ENCODE measurements at places on chromosomes 1 and 21.

DNA sequence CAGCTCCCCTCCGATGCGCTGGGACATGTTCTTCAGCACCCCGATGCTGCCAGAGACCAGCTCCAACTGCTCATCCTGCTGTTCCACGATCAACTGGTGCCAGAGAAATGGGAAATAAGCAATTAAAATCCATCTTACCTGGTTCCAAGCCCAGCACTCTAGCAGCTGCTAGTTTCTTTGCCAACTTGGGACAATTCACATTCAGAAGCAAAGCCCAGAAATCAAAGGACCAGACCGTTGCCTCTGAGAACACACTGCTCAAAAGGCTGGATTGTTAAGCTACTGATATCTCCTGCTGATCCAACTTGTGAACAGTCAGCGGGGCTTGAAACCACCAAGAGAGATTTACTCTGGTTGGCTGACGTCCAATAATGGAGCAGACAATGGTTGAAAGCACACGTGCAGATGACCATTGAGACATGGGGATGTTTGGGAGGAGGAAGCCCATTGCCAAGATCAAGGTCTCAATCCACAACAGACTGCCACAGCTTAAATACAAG, 34.4 kb downstream of the STX6 start:
- no peak for DNase-seq

- peak; percentile 22 for DNase-seq
Measured at GRCh38 chr1:50279622-50280330, 143.5 kb downstream of the DMRTA2 start.

GRCh38 chr1:41507110-41507720, 22.7 kb upstream of the EDN2 start:
- no peak for DNase-seq

DNA sequence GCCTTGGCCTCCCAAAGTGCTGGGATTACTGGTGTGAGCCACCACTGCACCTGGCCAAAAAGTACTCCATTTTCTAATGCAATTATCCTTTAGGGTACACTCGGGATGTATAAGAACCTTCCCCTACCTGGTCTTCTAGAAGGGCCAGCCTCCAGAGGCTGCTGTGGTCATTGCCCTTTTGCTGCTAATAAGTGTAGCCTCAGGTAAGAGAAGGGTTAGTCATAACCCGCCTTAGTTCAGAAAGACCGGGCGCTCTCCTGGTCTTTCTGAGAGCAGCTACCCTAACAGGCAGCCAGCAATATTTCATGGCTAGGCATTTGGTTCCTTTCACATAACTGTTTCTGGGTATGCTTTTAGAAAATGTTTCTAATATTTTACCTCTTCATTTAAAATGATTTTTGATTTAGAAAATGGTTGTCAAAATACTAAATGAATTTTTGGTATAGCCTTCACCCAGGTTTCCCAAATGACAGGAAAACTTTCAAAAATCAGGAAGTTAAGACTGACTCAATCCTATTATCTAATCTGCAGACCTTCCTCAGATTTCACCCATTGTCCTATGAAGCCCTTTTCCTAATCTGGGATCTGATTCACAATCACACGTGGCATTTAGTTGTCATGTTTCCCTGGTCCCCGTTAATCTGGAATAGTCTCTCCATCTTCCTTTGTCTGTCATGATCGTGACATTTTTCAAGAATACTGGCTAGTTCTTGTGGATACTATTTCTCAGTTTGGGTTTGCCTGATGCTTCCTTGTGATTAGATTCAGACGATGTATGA, 479.0 kb downstream of the SIPA1L2 start:
- DNase-seq: no peak

DNA sequence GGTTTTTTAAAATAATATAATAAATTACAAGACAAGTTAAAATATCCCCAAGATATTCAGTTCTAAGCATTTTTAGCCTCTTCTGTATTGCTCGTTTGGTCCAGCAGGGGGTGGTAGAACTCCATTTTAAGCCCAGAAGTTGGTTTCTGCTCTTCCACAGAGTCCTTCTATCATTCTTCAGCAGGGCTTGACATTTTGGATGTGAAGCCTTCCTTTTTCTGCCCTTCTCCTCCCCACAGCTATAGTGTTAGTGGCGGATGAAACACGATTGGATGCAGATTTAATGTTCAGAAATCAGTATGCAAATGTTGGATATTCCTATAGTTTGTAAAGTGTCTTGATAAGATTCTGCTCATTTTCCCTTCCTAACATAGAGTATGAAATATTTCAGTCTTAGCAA, 1.4 kb downstream of the NCAM2 start:
- peak; percentile 37 for DNase-seq

- no peak for DNase-seq
Measured at GRCh38 chr1:236425031-236425663, 31.1 kb downstream of the EDARADD start.

GRCh38 chr21:41766883-41767605, at the start of gene RIPK4:
Gene RIPK4, minus strand, starts transcription at chr21:41767052. Its CDS starts 11 bp downstream, at chr21:41767041.
- DNase-seq: peak; percentile 56

- DNase-seq: no peak
Measured at GRCh38 chr1:43868741-43869067, 64.9 kb upstream of the ARTN start.

- no peak for DNase-seq
Measured at GRCh38 chr1:230814949-230815692, 53.2 kb downstream of the C1orf198 start.

DNA sequence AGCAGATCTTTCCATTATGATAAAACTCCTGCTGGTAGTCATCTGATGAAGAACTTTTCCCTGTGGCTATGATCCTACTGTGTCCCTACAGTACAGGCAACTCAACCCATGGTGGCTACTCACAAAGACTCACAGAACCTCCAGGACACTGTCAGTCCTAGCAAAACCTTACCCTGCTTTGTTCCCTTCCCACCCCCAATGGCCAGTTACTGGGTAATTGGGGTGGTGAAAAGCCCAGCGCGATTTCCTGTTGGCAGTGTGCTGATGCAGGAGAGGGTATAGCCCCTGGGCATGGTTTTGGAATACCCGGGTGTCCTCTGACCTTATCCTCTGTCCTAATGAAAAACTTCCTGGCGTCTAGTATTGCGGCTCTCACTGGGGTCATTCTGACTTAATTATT, 533 bp upstream of the RGL1 start:
- no peak for DNase-seq

DNA sequence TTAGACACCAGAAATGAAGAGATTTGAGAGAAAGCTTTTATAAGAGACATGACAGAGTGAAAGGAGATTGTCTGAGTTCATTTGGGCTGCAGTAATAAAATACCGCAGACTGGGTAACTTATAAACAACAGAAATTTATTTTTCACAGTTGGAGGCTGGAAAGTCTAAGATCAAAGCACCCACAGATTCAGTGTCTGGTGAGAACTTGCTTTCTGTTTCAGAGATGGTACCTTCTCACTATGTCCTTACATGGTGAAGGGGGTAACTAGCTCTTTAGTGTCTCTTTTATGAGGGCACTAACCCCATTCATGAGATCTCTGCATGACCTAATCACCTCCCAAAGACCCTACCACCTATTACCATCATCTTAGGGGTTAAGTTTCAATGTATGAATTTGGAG, 30.9 kb upstream of the FCRL4 start:
- no peak for DNase-seq

DNA sequence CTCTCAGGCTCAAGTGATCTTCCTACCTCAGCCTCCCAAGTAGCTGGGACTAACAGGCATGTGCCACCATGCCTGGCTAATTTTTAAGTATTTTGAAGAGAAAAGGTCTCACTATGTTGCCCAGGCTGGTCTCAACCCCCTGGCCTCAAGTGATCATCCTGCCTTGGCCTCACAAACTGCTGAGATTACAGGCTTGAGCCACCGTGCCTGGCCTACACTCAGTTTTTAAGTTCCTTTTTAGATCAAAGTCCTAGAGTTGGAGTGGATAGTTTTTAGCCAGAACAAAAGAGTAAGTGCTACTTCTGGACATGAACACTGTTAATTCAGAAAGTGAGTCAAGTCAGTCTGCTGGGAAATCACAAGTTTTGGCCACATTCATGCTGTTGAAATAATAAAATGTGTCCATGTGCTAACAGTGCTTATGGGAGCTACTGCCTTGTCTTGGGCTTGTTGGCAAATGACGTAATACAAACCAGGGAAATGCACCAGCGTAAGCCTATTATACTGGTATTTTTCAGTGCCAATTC, 84.2 kb downstream of the NDUFS5 start:
- DNase-seq: no peak

- peak; percentile 92 for DNase-seq
Measured at GRCh38 chr1:36150296-36151133, 1.2 kb upstream of the TRAPPC3 start.

GRCh38 chr1:21301794-21302440, 11.7 kb upstream of the ECE1 start:
- no peak for DNase-seq

DNA sequence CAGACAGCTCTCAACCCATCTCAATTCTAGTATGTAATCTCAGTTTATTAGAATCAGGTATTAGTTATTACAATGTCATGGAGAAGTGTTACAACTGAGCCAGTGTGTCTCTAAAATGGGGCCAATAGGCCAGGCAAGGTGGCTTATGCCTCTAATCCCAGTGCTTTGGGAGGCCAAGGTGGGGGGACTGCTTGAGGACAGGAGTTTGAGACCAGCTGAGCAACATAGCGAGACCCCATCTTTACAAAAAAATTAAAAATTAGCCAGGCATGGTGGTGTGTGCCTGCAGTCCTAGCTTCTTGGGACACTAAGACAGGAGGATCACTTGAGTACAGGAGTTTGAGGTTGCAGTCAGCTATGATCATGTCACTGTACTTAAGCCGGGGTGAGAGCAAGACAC, 104.9 kb downstream of the BCAR3 start:
- no peak for DNase-seq

GRCh38 chr1:245336149-245336983, 181.6 kb downstream of the KIF26B start:
- no peak for DNase-seq

DNA sequence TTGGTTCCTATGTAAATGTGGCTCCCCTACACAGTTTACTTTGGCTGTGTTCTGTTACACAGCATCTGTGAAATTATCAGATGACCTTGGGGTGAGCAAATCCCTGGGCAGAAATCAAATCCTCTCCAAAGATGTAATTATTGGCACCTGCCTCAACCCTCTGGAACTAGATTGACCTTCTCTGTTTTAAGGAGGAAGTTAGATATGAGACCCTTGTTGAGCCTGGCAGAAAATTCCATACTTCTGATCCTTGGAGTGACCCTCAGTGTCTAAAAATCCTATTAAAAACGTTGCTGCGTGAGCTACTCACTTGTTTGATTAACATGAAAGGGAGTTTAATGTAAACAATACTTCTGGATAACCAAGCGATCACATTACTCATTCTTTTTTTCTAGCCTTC, 122.0 kb downstream of the CLIC6 start:
- DNase-seq: no peak

DNA sequence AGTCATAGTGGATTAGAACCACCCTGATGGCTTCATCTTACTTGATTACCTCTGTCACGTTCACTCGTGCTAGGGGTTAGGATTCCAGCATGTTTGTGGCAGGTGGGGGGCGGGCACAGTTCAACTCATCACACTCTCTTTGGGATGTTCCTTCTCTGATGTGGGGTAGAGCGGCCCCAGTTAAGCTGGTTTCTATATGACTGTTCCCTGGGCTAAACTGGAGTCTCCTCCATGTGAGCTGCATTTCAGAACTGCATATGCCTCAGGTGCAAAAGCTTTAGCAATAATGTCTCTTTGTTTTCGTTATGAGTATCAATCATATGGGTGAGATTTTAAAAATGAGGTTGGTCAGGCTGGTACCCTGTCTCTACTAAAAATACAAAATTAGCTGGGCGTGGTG, 393.2 kb downstream of the RPS6KC1 start:
- DNase-seq: no peak

DNA sequence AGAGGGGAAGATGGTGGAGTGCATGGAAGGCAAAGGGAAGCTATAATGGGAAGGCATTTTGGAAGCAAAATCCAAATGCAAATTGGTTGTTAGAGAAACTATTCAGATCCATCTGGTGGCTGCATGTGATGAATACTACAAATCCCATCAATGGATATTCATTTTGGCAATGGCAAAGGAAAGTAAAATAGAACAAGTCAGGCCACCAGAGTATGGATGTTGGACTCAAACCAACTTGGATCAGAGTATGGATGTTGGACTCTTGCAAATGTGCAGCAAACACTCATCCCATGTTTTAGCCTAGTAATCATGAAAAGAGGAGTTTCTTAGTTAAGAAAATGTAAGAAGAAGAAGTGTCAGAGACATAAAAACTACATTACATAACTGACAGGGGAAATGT, 289.6 kb upstream of the DAB1 start:
- no peak for DNase-seq

DNA sequence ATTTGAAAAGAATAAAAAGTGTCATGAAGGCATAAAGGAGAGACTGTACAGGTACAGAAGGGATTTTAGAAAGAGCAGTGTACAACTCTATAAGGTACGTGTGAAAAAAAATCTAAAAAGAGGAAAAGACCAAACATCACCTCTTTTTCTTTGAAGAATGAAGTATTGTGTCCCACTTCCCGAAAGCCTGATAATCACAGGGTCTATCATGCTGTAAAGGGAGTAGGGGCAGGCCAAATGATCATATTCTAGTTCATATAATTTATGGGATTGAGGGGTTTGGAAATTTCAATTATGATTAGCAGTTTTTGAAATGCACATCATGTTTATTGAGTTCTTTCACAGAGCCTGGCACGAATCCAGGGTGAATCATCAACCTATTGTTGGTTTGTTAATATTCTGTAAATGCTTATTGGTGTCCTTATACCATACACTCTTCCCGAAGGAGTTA, 910 bp upstream of the RERE start:
- peak; percentile 46 for DNase-seq

DNA sequence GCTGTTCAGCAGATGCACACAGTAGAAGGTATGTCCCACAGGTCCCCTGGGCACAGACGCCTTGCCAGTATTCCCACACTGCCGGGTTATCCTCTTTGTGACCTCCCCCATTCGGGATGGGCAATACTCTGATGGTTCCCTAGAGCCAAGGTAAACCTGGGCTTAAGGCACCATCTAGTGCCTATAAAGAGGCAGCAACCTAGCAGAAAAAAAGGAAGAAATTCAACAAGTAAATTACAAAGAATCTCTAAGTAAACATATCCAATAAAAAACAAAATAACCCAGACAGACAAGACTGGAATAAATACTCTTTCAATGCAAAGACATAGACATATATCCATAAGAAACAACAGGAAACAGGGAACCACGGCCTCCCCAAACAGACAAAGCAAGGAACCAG, 39.4 kb downstream of the HSF2BP start:
- no peak for DNase-seq

Measured in LNCaP clone FGC (cell line).